IMR-90 (cell line): ENCODE measurements at places on chromosomes 3 and 15. TPM values are rescaled to one million over a fixed set of nuclear protein-coding genes. Genes with fewer than 3 reads are reported as not detected.

DNA sequence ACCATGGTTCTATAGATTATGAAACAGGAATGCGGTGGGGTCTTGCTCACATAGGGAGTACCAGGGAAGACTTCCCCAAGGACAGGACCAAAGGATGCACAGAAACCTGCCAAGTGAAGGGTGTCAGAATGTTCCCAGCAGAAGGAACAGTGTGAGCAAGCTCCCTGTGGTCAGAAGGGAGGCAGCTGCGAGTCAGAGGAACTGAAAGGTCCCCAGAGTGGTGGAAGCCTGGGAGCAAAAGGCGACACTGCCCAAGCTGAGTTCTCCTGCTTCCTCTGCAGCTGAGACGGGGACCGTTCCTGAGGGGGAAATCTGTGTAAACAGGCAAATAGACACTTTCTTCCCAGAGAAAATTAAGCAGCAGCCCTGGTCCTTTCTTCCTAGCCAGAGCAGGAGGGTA lies 14.2 kb upstream of the SLC6A6 start:
- peak; percentile 19 for DNase-seq

The TP63 gene
- total RNA-seq: not detected in 2 replicates

DNA sequence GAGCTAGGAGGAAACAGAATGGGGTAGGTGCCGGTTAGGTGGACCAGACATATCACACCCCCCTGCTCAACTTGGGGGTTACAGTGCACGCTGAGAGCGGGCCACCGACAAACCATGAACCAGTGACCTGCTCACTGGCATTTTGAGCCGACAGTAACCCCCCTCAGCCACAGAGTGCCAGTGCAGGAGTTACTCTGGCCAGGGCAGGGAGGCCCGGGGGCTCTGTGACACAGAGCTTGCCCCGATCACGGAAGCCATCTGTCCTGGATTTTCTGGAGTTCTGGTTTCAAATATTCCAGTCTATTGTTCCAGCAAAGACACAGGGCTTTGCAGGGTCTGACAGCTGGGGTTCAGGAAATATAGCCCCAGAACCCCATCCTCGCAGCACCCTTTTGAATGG lies 225.2 kb downstream of the VPS13C start:
- DNase-seq: no peak

GRCh38 chr3:25724948-25725645 lies 58.1 kb downstream of the NGLY1 start:
- no peak for DNase-seq

DNA sequence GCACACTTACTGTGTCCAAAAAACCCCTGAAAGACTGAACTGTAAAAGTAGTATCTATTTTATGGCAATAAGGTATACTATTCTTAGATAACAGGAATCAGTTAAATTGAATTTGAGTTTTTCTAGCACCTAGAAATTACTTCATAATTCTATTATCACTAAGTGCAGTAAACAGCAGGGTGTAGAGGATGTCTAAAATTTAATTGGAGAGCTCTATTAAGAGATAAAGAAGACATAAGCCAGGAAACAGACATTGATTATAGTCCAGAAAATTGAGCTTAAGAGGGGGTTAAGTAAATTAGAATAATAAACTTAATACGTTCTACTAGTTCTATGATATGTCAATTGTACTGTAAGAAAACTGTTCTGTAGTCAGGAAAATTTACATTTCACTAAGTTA lies 403.5 kb upstream of the CBLB start:
- DNase-seq: no peak

The CLASP2 gene
- 42.5 and 49.1 TPM in 2 replicates for total RNA-seq

GRCh38 chr3:197545571-197545970 lies 10.2 kb downstream of the BDH1 start:
- DNase-seq: no peak

- peak; percentile 42 for DNase-seq
These were observed 95.3 kb downstream of the SLC49A4 start for GRCh38 chr3:122890077-122890719.

The C2CD4A gene
- total RNA-seq: not detected in 2 replicates

DNA sequence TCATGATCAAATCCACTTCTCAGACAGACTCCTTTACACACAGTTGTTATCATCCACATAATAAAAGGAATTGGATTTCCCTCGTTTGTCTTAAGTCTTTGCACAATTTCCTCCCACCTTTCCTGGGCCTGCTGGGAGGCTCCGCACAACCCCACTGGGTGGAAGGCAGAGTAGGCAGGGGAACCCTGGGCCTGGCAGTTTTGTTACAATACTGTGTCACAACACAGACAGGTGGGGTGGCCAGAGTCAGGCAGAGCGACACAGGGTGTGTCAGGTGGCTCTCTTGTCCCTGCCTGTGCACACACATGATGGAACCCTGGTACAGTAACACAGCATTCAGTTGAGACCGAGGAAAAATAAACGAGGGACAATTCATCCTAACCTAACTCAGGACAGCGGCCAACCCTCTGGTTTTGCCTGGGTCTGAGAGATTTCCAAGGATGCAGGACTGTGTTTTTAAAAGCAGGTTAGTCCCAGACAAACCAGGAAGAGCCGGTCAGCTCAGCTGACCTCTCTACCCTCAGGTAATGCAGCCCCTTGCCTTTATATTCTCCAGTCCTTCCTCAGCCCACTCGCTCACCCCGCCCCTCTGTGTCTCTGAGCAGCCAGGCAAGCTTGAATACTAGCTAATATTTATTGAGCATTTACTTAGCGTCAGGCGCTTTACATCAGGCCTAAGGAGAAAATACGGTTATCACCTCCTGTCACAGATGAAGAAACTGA lies 8.8 kb upstream of the FAM174B start:
- DNase-seq: no peak

DNA sequence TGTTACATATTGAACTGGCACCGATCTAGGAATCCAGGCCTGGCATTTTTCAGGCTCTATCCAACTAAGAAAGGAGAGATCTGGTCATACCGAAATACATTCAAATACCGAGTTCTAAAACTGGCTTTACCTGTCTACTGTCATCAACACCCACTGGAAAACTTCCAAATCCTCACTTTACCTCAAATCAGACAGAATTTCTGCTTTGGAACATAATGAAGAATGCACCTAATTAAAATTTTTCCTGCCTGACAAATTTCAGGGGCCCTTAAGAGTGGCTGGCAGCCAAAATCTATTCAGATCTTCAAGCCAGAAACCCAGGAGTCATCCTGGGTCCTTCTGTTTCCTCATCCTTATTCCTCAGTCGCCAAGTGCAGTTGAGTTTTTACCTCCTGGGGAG lies 198.6 kb upstream of the FEZF2 start:
- DNase-seq: no peak

DNA sequence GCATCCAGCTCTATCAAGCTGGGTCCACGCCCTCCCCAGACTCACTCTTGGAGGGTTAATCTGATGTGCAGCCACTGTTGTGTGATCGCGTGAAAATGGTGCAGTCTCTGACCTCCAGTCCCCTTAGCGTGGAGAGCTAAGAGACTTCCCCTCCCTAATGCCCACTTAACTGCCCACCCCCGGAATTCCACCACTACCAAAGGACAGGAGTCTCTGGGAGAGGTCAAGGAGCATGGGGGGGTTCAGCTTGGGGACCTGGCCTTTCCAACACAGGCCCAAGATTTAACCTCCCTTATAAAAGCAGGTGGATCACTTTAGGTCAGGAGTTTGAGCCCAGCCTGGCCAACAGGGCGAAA lies 48.8 kb downstream of the CCDC12 start:
- DNase-seq: no peak

The SI gene
- total RNA-seq: not detected in 2 replicates

GRCh38 chr3:183178833-183179549 lies 16.5 kb upstream of the LAMP3 start:
- DNase-seq: no peak

The HHLA2 gene
- not detected in 2 replicates for total RNA-seq

The ARL6 gene
- 3.4 and 11.7 TPM in 2 replicates for total RNA-seq

- DNase-seq: peak; percentile 58
These were observed 1.0 kb downstream of the ZFAND6 start for GRCh38 chr15:80060356-80061006.

DNA sequence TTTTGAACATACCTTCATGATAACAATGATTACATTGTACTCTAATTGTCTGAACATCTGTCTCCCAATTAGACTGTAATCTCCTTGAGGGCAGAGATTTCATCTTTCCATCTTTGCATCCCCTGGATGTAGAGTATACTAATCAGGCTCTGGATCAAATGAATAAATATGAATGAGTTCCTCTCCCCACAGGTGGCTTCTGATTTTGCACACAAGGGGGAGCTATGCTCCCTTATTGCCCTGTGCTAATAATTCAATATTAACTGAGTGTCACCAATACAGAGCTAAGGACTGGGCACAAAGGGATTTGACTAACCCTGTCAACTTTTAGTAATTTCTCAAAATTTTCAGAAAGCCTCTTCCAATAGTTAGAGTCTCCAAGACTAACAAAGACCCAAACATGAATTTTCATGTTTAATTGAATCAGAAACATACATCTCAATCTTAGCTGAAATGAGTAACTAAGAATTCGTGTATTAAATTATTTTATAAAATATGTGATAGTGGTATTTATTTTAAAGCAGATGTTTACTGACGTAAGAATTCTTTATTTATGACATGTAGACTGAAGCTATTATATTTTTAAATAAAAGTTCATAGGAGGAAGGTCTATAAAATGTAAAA lies 3.0 kb downstream of the DUOXA1 start:
- peak; percentile 36 for DNase-seq

The GPR156 gene
- total RNA-seq: 0.18 and 0.28 TPM in 2 replicates

The ADAMTS9 gene
- total RNA-seq: 1.1 TPM in 2 replicates

The GASK1A gene
- 0.18 and 0.28 TPM in 2 replicates for total RNA-seq

- no peak for DNase-seq
These were observed 75.8 kb downstream of the FBN1 start for GRCh38 chr15:48569591-48570302.

- no peak for DNase-seq
These were observed 28.2 kb upstream of the BCL6 start for GRCh38 chr3:187773233-187774184.

The CHRD gene
- under 0.01 TPM in 1 of 2 replicates, not detected in the other for total RNA-seq

The RPL39L gene
- 32.5 and 34.6 TPM in 2 replicates for total RNA-seq

DNA sequence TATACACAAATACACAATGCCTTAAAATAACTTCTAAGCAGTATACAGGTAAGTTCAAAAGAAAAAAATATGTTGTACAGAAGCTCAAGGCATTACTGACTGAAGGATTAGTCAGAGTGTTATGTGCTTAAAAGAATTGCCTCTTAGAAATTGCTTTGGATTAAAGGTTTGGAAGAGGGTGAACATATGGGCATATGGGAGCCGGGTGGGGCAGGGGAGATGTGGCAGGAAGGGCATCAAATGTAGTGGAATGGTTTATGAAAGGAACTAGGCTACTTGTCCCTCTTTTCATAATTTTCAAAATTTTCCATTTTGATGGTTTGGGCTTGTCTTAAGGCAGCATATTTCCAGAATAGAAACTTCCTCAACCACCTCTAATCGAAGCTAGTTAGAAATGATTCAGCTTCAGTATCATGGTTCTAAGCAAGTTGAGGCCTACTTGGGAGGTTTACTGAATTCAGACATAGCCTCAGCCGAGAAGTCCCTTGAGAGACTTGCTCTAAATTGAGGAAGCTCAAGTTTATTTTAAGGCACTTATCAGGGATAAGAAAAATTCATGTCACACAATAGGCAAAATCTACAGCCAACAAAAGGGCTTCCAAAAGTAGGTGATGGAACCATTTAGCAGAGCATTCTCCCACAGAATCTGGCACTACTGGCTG lies 10.1 kb upstream of the GOLGB1 start:
- no peak for DNase-seq

DNA sequence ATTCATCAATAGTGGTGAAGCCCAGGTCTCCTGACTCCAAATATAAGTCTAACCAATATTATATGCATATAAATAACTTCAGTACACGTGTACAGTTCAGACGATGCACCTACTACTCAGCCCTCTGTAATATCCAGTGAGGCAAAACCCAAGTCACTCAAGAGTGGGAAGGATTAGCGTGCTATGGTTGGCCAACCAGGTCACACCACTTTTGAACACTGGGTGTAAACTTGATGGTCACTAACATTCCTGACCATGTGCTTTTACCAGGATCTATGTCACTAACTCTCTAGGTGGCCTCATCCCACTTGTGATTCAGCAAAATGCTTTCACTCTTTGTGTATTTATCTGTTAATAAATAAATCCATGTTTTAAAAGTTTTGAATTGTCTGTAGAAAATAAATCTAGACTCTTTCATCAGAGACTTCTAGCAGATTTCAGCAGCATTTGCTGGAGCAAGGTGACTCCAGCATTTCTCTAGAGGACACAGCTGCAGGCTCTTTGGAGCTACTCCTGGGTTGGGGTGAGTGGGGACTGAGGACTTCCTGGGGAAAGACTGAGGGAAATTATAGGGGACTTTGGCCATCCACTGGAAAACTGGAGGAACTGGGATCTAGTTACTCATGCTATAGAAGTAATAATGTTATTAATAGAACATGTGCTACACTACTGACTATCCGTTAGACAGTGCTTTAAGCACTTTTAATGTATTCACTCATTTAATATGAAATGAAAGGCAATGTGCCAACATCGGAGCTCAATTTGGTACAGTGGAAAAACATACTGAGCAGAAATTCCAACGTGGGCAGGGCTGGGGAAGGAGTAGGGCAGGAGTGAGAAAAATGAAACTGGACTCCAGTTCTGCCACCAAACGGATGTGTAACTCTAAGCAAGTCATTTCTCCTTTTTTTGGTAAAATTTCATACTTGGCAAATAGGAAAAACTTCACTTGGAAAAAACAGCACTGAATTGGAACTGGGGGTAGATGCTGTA lies 97.9 kb downstream of the RORA start:
- no peak for DNase-seq

- no peak for DNase-seq
These were observed 193.6 kb downstream of the UBE2E2 start for GRCh38 chr3:23396746-23397145.

The AQP9 gene
- total RNA-seq: not detected in 2 replicates
